ENCODE measurements at places on chromosomes 2 and 18. TPM values are rescaled to one million over a fixed set of nuclear protein-coding genes. Genes with fewer than 3 reads are reported as not detected.

The CKAP2L gene
- total RNA-seq, result 17.9 TPM

DNA sequence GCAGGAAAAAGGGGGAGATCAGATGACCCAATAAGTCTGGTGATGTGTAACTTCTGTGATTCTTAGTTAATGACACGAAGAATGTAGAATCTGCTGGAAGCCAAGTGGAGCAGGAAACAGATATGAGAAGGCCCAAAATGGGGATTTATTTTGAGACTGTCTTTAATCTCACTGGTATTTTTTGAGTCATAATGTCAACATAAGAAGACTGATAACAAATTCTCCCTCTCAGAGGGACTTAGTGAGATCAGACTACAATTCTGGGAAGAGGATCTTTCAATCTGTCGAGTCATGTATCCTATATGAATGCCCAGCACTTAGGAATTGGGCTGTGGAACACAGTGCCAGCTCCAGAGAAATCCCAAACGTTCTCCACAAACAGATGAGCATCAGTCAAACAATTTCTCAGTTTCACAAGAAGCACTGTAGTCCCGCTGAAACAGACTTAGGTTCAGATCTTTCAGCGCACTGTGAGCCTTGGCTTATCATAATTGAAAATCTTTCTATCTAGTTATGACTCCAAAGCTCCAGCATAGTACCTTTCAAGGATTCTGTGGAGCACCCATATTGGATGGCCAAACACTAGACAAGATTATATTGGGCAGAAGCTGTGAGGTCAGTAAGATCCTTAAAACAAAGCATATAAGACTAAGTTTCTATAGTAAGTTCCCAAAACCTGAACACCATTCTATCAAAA lies 738.2 kb downstream of the LRP1B start:
- H3K4me3 ChIP-seq, result no peak overlapping the region
- no peaks in the 10 kb centered on the region for H3K36me3 ChIP-seq
- DNase-seq, result no peak
- no peaks in the 10 kb centered on the region for H3K27me3 ChIP-seq
- no peaks in the 10 kb centered on the region for H3K4me1 ChIP-seq

DNA sequence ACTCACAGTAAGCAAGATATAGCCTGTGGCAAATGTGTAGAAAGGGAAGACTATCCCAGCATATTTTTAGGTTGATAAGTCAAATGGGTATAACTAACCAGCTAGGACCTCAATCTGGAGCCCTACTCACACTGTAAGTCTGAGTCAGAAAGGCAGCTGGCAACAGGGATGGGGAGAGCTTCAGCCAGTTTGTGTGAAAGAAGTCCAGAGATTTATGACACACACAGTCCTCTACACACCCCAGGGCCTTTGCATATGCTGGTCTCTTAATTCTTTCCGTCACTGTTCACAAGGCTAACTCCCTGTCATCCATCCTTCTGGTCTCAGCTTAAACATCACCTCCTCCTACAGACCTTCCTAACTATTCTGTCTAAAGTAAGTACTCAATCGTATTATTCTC lies 5.9 kb upstream of the TCF4 start:
- no peak for DNase-seq
- no peak overlapping the region for H3K4me3 ChIP-seq
- H3K36me3 ChIP-seq, result no peaks in the 10 kb centered on the region

GRCh38 chr2:218964041-218964771 lies 4.7 kb downstream of the CDK5R2 start:
- peaks cover 4% of the 10 kb centered on the region for H3K36me3 ChIP-seq
- DNase-seq, result no peak
- H3K27me3 ChIP-seq, result peaks cover 53% of the 10 kb centered on the region
- no peak overlapping the region for H3K4me3 ChIP-seq
- H3K4me1 ChIP-seq, result peaks cover 5% of the 10 kb centered on the region

- peak overlapping the region; percentile 97 for H3K27ac ChIP-seq
- H3K36me3 ChIP-seq, result peaks cover 62% of the 10 kb centered on the region
- H3K4me1 ChIP-seq, result peaks cover 84% of the 10 kb centered on the region
Observed at GRCh38 chr18:77098538-77099174, 33.9 kb downstream of the MBP start.

DNA sequence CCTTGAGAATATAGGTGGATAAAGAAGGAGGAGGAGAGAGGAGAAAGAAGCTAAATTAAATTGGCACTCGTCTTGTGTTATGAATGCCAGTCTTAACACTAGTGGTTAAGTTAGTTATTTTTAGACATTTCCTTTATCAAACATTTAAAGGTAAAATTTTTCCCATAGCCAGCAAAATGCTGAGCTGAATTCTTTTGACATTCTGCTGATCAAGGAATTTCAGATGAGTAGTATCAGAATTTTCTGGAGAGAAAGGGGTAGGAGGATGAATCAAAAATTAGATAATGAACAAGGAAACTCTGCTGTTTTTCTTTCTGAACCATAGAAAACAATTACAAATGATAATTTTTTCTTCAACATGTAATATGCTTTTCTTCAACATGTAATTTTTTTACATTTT lies 52.5 kb downstream of the ASXL3 start:
- H3K36me3 ChIP-seq, result no peaks in the 10 kb centered on the region
- DNase-seq, result no peak
- no peaks in the 10 kb centered on the region for H3K4me1 ChIP-seq
- H3K27ac ChIP-seq, result no peak overlapping the region

The LCT gene
- total RNA-seq, result 0.31 TPM
